Stimulated activated CD4-positive, alpha-beta T cell treated with anti-CD3 and anti-CD28 coated beads, Interleukin-1b, Interleukin-23, amount 100 ng/mL, for 1 hour (primary cell): ENCODE measurements at places on chromosomes 6 and 20.

DNA sequence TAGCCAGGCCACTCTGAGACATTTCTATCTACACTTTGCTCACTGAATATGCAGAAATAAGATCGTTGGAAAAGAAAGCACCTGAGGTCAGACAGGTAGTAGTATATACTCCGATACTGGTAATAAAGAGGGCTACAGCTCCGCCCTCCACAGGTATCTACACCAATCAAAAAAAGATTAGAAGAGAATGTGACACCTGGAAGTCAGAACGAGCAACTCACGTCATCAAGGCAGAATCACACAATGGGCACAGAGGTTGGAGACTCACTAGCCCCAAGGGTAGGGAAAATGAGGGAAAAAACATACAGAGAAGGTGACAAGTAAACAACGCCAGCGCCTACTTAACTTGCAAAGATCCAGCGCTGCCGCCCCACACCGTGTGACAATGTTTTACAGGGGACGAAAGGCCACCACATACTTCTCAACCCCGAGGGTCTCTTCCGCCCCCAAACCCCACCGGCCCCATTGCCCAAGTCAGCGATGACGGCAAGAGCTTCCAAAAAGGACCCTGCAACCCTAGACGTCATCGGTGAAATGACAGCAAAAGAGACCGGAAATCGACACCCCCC is 653 bp downstream of the LMBRD1 start:
- DNase-seq, result no peak

- DNase-seq, result no peak
Observed at GRCh38 chr20:44581515-44581914, 864 bp upstream of the PKIG start.

DNA sequence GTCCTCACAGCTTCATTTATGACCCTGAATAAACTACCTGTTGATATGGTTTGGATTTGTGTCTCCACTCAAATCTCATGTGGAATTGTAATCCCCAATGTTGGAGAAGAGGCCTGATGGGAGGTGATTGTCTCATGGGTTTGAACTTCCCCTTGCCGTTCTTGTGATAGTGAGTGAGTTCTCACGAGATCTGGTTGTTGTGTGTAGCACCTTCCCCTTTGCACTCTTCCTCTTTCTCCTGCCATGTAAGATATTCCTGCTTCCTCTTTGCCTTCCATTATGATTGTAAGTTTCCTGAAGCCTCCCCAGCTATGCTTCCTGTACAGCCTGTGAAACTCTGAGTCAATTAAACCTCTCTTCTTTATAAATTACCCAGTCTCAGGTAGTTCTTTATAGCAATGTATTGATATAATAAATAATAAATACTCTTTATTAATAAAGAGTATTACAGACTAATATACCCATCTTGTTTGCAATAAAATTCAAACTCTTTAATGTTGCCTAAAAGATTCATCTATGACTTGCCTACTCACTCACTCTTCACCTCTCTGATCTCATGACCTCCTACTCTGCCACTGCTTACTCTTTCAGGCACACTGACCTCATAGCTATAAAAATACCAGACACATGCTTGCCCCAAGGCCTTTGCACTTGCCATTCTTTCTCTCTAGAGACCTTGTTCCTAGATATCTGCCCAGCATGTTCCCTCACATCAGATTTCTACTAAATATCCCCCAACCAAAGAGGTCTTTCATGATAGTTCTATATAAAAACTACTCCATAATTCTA is 256.4 kb upstream of the MARCKS start:
- no peak for DNase-seq

GRCh38 chr6:10587656-10588406 is 66.7 kb downstream of the GCNT2 start:
- DNase-seq, result no peak

DNA sequence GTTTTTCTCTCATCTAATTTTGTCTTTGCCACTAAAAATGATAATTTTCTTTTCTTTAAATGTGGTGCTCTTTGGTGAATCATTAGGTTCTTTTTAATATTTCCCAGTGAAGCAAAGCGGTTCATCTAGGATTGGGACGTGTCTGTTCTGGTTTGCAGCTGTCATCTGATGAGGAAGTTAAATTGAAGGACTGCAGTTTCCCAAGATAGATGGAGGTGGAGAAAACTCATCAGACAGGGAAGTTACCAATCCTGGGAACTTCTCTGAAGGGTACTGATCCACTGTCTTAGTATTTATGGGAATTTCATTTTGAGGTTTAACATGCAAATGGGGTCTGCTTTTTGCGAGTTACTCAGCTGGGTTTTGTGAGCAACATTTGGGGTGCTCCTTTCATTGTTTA is 2.4 kb upstream of the AARS2 start:
- DNase-seq, result no peak
